ENCODE measurements at places on chromosomes 1 and 21. TPM values are rescaled to one million over a fixed set of nuclear protein-coding genes. Genes with fewer than 3 reads are reported as not detected.

Gene SLC44A3
- total RNA-seq = 12.6 TPM

Gene CZIB
- 61.3 TPM for total RNA-seq

DNA sequence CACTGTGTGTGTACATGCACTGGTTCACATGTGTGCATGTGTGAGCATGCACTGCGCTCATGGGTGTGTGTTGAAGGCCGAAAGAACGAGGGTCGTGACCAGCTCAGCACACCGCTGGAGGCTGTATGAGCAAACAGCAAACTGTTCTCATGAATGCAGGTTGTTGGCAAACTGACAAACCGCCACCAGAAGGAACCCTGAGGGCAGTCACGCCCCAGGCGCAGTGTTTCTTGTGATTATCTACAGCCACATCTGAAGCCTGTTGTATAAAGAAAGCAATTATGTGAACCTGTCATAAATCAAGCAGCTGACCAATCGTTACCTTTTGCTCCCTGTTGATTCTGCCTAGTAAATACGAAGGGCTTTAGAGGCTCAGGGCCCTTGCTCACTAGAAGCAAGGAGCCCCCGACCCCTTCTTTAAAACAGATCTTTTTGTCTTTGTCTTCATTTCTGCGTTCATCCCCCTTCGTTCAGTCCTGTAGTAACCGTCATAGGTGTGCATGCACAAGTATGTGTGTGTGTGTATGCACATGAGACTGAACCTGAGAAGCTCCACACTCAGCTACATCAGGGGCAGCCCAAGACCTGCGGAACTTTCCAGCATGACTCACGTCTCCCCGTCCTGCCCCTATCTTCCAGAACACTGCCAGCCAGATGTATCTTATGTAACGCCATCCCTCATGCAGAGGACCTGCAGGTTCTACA is 16.8 kb upstream of the RIPK4 start:
- DNase-seq = no peak

DNA sequence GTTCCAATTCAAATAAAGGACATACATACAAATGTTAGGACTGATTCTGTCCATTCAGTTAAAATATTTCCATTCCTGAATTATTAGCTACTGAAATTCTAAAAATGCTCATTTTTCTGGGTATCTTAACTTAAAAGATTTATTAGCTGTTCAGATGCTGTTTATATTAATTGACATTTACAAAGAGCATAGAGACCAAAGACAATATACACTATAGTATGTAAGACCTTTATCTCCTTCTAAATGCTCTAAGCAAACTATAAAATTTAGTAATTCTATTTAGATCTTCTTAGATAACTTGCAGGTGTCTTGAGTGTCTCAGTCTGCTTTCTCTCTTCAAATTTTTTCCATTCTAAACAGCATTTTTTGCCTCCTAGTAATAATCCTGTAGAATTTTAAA is 39.3 kb downstream of the VAMP4 start:
- no peak for DNase-seq

Data from breast epithelium (tissue), 4 donors.